ENCODE measurements at places on chromosomes 1 and 21.

DNA sequence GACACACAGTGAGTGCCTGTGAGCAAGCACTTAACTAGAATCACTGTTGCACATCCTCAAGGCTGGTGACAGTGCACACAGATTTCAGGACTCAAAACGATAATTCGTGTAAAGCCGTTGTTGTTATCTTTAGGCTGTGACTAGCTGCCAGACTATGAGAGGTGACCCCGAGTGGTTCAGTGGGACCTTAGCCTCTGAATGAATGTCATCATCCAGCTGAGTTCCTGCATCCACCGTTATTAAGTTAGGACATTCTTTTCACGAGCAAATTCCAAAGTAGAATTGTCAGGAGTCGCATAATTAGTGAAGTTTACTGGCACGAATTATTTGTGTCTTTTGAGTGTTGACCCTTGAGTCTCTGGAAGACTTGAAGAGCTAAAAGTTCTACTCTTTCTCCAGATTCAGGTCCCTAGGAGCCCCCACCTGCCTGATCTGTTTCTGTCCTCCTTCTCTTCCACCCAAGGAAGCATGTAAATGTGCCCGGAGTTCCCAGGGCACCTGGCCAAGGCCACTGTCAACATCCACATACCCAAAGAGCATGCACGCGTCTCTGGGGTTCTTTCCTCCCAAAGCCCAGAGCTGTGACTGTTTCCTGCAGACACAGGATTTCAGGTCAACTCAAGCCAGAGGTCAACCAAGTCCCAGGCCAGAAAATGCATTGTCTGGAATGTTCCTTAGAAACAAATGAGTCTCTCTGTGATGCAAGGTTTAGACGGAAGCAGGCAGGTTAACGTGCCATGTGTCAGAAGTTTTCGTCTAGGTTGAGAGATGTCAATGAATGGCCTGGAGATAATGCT lies 207.2 kb downstream of the TOMM20 start:
- no peak for DNase-seq

GRCh38 chr1:15330028-15330427 lies 79.7 kb upstream of the EFHD2 start:
- no peak for DNase-seq

DNA sequence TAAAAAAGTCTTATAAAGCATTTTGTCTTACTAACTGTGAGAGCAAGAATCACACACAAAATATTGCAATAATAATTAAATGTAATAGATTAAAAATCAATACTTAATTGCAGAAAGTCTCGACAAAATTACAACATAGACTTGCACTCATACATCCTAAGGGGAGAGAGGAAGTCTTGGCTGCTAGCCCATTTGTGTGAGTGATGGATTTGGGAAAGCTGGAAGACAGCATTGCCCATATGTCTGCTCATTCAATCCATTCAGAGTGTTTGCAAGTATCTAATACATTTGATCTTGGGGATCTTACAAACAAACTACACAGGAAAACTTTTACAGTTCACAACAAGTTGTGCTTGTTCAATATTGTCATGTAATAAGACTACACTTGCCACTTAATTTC lies 140.5 kb downstream of the COL11A1 start:
- no peak for DNase-seq

DNA sequence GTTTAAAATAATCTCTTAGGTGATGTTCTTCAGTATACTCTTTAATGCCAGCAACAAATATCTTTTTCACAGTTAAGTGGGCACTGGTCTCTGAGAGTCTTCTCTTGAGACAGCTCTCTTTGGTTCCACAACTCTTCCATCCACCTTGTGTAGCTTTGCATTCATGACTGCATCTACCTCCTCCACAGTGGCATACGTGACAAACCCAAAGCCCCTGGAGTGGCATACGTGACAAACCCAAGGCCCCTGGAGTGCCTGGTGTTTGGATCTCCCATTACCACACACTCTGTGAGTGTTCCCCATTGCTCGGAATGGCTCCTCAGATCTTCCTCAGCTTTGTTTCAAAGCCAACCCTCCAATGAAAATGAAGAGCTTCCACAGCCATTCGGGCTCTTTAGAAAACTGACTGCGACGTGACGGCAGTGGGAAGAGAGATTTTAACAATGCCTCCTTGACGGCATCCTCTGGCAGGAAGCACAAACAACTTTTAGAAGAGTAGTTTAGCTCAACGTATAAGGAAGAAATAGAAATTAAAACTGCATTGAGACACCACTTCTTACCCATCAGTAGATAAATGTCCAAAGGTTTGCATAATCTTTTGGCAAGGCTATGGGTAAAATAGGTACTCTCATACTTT lies 45.8 kb downstream of the SLC30A7 start:
- DNase-seq, result no peak

GRCh38 chr1:86504895-86505563 lies 36.3 kb downstream of the CLCA1 start:
- DNase-seq, result no peak

DNA sequence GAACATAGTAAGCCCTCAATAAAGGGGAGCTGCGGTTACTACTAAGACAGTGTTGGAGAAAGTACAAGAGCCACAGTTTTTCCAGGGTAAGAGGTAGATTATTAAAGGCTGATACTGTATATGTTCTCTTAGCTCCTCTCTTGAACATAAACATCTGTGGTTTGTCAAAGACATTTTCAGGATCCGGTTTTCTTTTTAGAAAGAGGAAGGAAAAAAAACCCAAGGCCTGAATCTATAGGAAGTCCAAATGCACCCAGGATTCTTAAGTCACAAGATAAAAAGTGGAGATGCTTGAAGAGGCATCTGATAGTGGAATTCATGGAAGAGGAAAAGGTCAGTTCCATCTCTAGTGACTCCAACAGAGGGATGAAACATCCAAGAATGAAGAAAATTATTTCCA lies 24.6 kb upstream of the SLC45A3 start:
- DNase-seq, result no peak

GRCh38 chr1:116674011-116674531 lies 6.5 kb upstream of the IGSF3 start:
- DNase-seq, result no peak

All from stimulated activated naive CD4-positive, alpha-beta T cell treated with Interleukin-2 at 50 U/mL for 16 hours (primary cell).